NCI-H1417 treated with DMSO at 0.1 percent for 48 hours (cell line): ENCODE measurements at places on chromosomes 16 and 17.

GRCh38 chr17:50612281-50612680 lies 22.4 kb upstream of the ABCC3 start:
- no peak for DNase-seq

DNA sequence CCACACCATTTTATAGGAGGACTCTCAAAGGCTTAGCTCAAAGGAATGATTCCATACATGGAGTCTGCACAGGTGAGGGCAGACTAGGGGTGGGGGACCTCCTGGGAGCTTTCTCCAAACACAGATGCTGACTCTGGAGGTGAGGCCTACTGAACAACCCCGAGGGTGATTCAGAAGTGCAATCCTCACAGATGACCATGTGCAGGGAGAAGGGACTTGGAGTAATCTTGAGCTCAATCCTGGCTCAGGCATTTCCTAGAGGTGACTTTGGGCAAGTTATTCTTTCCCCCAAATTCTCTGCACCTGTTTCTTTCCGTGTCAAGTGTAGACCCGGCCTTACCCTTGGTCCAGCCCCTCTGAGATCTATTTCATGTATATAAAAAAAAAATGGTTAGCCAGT lies 401.5 kb downstream of the SLC39A11 start:
- no peak for DNase-seq

GRCh38 chr16:75810342-75810741 lies 84.1 kb upstream of the CPHXL start:
- DNase-seq = no peak

DNA sequence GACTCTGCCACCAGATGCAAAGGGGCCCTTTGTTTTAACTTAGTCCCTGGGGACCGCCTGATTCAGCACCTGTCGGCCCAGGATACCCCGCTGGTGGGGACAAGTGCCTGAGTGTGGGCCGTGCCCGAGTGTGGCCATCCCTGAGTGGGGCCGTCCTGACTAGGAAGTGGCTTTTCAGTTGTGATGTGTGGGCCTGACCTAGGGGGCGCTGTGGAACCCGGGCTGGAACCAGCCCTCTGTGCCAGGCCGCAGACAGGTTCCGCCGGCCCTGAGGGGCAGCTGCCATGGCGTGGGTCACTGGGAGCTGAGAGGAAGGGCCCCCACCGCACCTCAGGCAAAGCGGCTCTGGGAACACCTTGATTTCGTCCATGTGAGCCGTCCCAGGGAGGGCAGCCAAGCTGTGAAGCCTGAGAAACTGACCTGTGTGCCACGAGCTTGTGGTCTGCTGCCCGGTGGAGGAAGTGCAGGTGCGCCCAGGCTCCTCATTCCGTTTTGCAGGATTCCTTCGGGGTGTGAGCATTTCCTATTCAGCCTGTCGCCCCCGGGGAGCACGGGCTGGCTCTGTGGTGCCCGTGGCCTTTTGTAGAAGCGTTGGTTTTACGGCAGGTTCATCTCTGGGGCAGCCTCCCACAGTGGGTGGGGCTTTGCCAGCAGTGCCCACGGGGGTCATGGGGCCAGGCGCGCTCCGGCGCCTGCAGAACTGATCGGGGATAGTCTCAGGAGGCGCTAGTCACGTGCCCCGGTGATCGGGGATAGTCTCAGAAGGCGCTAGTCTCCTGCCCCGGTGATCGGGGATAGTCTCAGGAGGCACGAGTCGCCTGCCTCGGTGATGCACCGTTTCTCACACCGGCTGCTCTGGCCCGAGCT lies 5.3 kb downstream of the RPL13 start:
- no peak for DNase-seq

DNA sequence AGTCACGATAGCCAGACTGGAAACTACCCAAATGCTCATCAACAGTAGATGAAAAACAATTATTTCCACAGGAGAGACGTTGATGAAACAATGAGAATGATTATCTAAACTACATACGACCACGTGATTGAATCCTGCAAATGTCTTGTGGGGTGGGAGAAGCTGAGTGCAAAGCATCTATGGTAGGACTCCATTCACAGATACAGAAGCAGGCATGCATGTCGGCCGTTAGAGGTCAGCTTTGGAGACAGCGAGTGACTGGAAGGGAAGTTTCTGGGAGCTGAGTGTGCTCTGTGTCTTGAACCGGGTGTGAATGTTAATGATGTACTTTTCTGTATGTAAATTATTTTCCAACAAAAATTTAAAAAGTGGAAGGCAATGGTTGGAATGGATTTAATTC lies 71.5 kb upstream of the DNAJA2 start:
- no peak for DNase-seq

DNA sequence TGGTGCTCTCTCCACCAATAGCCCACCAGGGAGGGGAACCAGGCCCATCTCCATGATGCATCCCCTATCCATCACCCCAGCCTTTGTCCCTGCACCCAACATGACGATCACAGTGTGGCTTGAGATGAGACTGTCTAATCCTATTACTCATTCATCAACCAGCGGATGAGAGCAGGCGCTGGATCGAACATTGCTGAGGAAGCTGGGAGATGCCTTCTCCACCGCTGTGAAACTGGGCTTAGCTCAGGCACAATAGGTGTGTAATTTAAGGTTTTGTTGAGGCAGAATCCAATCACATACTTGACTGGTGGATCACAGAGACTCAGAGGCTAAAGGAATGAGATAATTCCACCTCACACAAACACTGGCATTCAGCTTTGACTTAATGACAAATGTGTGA lies 64.6 kb upstream of the IRX3 start:
- DNase-seq = no peak

DNA sequence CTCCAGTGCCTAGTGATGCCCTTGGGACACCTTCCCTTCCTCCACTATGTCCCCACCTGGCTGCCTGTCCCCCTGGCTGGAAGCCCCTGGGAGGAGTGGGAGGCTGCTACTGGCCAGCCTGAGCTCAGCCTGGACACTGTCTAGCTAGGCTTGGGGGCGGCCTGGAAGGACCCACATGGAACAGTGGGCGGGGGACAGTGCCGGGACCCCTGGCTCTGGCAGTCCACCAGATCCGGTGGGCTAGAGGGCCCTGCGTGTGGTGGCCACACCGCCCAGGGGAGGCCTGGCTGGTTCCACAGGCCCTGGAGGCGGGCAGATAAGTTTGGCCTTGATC lies 388.0 kb upstream of the TNRC6C start:
- DNase-seq = no peak

DNA sequence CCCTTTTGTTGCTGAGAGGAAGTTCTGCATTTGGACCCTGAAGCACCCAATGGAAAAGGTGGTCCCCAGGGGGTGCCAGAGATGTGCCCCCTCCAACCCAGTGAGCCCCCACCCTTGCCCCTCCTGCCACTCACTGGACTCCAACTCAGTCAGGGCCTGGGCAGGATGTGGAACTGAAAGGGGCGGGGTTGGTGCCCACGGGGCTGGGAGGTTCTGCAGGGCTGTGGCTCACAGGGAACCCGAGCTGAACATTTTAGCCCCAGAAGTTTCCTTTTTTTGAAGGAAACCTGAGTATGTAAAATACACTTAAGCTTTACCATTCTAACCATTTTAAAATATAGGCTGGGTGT lies 15.8 kb upstream of the OGFOD3 start:
- DNase-seq = no peak
